ENCODE measurements at places on chromosomes 11 and 22. TPM values are rescaled to one million over a fixed set of nuclear protein-coding genes. Genes with fewer than 3 reads are reported as not detected.

OR2D2 gene
- total RNA-seq = 0.32 TPM

ARVCF gene
- total RNA-seq = 2.1 TPM

SLC1A2 gene
- total RNA-seq = not detected

C11orf91 gene
- total RNA-seq = not detected

DNA sequence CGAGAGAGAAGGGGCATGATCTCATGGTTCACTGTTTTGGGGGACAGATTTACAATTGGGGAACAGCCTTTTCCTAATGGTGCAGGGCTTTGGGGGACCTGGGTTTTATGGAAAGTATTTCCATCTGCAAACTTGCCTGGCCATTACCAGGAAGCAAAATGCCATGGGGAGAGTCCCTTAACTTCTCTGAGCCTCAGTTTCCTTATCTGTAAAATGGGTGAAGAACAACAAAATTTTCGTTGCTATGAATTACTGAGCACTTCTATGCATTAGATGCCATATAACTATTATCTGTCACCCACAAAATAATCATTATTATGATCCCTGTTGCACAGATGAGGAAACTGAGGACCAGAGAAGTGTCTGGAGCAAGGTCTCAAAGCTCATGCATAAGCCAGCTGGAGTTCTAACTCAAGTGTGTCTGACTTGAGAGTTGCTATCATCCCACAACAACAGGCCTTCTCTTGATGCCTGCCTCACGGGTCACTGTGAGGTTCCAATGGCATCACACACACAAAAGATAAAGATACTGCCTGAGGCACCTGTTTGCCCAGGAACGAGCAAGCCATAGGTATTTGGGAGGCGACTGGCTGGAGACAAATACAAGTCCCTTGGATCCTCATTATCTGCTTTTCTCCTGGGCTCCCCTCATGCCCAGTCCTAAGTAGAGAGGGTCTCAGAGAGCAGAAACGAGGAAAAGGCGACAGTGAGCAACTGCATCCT is 15.8 kb downstream of the TPST2 start:
- no peak for DNase-seq

DNA sequence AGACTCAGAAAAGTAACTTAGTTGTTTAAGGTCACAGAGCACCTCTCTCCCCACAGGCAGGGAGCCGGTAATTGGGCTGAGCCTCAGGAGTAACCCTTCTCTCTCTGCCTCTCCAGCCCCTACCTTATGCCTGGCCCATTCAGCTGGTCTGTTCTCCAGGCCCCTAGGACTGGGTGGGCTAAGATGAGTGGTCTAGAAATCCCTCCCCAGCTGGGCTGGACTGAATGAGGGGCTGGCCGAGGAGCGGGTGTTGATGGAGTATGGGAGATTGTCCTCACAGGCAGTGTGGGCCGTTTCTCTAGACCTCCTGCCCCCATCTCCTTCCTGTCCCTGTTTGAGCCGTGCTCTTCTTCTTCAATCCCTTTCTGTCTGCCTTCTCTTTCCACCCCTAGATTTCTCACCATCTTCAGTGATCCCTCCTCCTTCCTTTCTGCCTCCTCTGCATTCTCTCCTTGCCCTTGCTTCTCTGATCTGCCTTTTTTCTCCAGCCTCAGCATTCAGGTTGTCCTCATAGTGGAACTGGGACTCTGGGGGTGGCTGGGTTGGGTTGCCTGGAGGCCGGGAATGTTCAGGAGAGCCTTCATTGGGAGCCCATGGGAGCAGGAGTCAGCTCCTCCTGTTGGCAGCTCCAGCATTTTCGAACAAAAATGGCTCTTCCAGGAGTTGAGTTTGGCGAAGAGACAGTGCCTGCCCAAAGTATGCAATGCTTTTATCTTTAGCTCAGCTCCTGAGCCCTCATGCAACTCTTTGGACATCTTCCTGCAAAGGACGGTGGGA is 7.6 kb downstream of the ST3GAL4 start:
- DNase-seq = no peak

- DNase-seq = no peak
Measured at GRCh38 chr22:37976547-37976946, 7.8 kb downstream of the SOX10 start.

- DNase-seq = no peak
Measured at GRCh38 chr11:18668131-18668530, 30.4 kb upstream of the TMEM86A start.

- DNase-seq = no peak
Measured at GRCh38 chr11:95996621-95997235, 72.8 kb upstream of the MTMR2 start.

- DNase-seq = peak; percentile 32
Measured at GRCh38 chr11:72336163-72336562, 92.2 kb upstream of the PHOX2A start.

DNA sequence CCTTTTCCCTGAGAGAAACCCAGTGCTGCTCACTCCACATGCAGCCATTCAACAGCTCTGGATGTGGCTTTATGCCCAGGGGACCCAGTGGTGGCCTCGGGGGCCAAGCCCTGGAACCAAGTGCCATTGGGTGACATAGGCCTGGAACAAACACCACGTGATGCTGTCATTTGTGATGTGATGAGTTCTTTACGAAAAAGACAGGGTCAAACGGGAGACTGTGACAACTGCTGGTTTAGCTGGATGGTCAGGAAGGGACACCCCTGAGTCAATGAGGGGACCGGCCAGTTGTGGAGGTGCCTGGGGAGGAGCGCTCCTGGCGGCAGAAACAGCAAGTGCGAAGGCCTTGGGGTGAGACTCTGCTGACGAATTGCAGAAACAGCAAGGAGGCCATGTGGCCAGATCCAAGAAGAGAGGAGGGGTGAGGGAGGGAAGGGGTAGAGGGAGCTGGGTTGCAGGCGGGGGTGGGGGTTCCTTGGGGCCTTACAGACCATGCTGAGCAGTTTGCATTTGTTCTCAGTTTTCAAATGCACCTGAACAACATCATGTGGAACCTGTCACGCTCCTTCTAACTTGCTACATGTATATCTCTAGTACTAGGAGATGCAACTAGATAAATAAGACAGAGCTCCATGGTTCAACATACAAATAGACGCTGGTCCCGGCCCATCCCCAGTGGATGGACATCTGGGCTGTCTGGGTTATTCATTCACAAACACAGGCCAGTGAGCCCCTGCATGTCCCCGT is 56.1 kb downstream of the IGLL5 start:
- no peak for DNase-seq

DNA sequence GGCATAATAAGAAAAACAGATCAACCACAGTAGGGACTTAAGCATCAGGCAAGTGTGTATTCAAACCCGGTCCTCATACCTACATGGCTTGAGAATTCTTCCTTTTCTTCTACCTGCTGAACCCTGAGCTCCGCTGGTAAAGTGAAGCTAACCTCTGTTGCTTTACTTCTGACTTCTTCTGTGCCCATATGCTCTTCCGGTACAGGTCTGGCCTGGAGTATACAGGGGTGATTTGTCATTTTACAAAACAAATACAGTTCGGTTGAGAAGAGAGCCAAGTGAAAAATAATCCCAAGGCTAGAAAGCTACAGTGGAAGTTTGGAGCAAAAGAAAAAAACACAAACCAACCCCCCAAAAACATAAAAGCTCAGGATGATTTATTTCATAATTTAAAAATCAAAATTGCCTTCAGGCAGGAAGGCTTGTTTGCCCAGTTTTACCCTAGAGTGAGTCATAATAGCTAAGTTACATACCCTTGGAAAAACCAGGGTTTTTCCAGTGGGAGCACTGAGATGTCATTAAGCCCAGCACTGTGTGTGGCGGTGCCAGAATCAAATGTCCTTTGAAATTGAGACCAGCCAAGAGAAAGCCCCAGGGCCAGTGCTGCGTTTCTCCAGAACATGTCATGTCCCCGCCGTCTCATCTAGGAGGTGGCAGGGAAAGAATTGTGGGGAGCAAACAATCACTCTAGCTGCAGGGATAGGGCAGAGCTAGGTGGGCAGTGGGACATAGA is 305.5 kb upstream of the ISX start:
- DNase-seq = no peak
